ENCODE measurements at places on chromosomes 5 and 9.

- no peak for DNase-seq
These were observed 6.3 kb downstream of the TYRP1 start for GRCh38 chr9:12699529-12699928.

DNA sequence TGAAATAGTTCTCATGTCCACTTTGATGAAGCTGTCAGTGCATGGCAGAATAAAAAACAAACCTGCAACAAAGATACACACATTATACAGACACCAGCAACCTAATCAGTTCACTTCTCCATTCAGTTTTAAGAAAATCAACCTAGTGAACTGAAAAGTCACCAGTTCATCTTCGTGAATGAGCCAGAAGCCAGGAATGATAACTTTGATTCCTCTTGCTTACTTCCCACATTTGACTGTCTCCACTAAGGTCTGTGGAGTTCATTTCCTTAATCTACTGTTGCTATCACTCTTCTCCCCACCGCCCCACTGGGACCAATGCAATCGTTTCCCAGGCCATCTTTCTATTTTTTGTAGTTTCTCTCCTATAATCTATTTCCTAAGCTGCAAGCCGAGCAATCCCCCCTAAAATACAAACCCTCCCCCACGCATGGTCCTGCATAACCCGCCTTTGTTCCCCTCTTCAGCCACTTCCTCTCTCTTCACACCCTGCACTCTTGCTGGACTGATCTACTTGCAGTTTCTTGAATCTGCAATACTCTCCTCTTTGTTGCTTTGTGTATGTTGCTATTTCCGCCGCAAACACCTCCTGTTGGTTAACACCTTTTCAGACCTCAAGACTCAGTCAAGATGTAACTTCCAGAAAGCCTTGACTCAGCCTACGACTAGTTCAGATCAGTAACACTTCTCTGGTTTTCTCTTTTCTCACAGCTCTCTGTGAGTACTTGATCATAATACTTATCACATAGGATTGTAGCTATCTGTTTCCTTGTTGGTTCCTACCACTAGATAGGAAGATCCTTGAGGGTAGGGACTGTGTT lies 16.6 kb downstream of the STOM start:
- DNase-seq, result peak; percentile 72

- no peak for DNase-seq
These were observed 27.6 kb upstream of the CDKN2AIPNL start for GRCh38 chr5:134439210-134439654.

GRCh38 chr9:14308853-14309145 lies 5.1 kb downstream of the NFIB start:
- DNase-seq, result no peak

DNA sequence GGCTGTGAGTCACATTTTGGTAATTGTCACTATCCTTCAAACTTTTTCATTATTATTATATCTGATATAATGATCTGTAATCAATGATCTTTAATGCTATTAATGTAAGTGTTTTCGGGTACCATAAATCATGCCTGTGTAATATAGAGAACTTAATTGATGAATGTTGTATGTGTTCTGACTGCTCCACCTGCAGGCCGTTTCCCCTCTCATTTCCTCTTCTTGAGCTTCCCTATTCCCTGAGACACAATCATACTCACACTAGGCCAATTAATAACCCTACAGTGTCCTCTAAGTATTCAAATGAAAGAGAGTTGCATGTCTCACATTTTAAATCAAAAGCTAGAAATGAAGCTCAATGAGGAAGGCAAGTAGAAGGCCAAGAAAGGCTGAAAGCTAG lies 420.9 kb upstream of the SGCD start:
- DNase-seq, result no peak

- no peak for DNase-seq
These were observed 10.3 kb downstream of the LYSMD3 start for GRCh38 chr5:90519081-90519480.

GRCh38 chr5:83197326-83197967 lies 120.1 kb downstream of the XRCC4 start:
- no peak for DNase-seq

DNA sequence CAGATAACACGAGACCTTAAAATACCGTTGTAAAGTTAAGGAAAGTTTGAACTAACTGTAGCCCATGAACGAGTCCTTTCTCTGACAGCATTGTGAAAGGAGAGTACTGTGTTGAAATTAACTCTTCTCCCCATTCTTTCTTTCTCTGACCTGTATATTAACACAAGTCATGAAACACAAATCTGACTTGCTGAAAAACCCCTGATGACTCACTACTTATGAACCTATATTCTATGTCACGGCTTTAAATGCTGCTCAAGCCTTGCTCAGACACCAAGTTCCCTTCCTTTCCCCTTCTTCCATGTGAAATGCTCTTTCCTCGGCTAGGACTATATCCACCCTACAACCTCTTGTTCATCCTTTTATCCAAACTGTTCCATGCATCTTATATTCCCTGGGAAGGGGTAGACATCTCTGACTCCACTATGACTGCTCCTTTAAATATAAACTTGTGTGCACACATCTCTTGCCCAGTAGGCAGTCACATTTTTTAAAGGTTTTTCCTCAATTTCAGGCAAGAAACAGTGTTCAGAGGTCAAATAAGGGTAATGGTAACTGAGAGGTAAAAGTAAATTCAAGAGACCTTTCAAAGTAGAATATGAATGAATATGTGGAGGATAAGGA lies 142.9 kb downstream of the NFIB start:
- DNase-seq, result no peak

DNA sequence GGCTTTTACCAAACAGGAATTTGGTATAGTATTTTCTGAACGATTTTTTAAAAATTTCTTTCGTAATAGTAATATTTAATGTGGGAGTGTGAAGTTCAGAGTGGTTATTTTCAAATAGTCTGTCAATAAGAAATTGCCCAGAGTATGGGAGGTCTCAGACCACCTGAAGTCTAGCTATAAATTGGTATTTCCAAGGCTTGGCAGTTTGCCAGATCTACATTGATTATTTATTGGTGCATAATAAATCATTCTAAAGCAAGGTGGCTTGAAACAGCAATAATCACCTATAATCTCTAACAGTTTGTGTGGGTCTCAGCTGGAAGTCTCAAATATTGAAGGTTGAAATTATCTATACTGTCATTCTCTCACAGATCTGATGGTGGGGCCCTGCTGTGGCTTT lies 118.5 kb downstream of the PRR16 start:
- no peak for DNase-seq

GRCh38 chr5:57989378-57989777 lies 470.5 kb downstream of the PLK2 start:
- no peak for DNase-seq

DNA sequence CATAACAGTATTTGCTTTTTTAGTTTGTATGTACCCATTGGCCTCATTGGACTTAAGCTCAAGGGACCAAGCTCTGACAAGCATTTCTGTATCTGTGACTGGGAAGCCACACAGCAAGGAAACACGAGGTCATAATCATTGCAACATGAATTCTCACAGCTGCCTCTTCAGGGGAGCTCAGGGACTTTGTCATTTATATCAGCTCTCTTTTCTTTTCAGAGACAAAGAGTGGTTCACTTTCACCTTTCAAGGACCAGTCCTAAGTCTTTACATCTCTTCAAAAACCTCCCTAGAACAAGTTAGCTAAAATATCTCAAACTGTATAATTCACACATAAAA lies 58.6 kb downstream of the ADAMTS12 start:
- no peak for DNase-seq

GRCh38 chr5:100444961-100445360 lies 90.2 kb upstream of the FAM174A start:
- no peak for DNase-seq

DNA sequence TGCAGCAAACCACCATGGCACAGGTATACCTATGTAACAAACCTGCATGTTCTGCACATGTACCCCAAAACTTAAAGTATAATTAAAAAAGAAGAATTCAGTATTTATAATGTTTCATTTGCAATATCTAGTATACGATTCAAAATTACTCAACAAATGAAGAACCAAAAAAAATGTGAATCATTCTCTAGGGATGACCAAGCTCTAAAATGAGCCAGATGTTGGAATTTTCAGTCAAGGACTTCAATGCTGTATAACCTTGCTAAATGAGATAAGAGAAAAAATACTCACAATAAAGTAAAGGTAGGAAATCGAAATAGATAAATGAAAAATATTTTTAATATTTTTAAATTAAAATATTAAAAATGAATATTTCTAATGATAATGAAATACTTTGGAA lies 108.7 kb upstream of the ADRA1B start:
- DNase-seq, result no peak

DNA sequence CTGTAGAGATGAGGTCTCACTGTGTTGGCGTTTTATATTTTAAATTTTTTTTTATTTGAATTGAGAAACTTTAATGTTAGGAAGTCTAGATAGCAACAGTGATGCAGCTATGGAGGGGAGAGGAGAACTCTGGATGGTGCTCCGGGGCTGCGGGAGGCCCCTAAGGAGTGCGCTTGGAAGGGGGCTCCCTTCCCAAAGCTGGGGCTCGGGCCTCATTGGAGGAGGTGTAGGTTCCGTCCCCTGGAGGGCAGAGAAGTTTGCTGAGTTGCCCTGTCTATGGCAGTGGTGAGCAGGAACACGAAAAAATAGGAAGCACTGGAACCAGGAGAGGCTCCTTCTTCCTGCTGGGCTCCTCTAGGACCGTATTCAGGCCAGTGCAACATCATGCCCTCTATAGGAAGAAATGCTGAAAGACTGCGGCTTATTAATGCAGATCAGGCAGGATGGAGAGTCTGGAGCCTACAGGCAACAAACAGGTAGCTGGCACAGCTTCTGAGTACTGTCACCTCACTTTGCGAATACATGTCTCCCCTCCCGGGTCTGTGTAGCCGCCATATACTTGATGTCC lies 16.1 kb downstream of the AHRR start:
- no peak for DNase-seq

GRCh38 chr9:70010015-70010414 lies 33.6 kb upstream of the MAMDC2 start:
- no peak for DNase-seq

GRCh38 chr9:76297721-76298239 lies 96.4 kb downstream of the RFK start:
- no peak for DNase-seq

DNA sequence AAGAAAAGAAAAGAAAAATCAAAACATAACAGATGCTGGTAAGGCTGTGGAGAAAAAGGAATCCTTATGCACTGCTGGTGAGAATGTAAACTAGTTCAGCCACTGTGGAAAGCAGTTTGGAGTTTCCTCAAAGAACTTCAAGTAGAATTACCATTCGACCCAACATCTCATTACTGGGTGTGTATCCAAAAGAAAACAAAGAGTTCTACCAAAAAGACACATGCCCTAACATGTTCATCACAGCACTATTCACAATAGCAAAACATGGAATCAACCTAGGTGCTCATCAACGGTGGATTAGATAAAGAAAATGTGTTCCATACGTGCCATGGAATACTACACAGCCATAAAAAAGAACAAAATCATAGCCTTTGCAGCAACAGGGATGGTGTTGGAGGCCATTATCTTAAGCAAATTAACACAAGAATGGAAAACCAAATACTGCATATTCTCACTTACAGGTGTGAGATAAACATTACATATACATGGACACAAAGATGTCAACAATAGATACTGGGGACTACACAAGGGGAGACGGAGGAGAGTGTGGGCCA lies 63.4 kb downstream of the PDE6A start:
- no peak for DNase-seq

GRCh38 chr5:5006548-5006947 lies 133.6 kb upstream of the ADAMTS16 start:
- DNase-seq, result no peak

- DNase-seq, result peak; percentile 49
These were observed 8.6 kb downstream of the KLHL9 start for GRCh38 chr9:21326526-21327139.

DNA sequence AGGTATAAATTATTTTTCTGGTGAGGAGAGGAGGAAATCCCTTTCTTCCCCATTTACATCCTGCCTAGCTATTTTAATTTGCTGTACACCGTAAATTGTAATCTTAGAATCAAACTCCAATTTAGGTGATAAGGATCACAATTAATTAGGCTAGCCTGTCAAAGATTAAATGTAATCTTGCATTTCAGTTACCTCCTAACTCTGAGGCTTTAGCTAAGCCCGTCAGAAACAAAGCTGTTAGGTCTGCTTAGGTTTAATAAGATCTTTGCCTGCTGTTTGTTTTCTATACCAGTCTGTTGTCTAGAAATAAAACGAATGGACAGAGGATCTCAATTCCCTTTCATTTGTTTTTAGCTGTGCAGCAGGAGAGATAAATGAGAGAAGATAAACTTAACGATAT lies 51.5 kb downstream of the PIK3R1 start:
- DNase-seq, result no peak

DNA sequence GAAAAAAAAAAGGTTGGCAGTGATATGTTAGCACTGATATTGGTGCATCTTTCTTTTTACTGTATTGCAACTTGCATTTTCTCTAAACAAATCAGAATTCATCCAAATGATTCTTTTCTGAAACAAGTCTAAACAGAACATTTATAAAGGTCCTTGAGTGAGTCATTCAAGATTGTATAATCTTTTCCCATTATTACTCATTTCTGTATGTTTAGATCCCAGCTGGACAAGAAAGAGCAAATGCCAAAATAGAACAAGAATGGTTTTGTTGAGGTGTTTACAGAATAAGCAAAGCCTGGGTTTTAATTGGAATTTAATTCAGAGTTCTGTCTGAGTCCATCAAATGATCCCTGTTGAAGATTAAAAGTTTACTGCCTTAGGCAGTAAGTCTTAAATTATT lies 112.3 kb downstream of the VCAN start:
- DNase-seq, result no peak

- DNase-seq, result no peak
These were observed 143.7 kb upstream of the TNC start for GRCh38 chr9:115261656-115262081.

DNA sequence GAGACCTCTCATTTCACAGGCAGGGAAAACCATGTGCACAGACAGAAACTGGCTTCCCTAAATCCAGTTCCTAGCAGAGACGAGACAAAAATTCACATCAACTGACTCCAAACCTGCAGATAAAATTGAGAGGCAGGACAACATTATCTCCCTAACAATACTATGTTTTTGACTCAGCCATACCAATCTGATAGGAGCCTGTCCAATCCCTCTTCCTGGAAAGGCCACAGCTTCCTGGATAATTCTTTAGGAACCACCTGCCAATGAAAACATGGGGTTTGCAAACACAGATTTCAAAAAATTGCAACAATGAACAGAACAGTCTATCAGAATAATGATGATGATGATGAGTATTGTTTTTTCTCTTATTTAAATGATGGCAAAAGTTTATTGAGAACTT lies 22.4 kb downstream of the SH3TC2 start:
- DNase-seq, result no peak

- no peak for DNase-seq
These were observed 23.5 kb upstream of the FAM120AOS start for GRCh38 chr9:93476924-93477323.

DNA sequence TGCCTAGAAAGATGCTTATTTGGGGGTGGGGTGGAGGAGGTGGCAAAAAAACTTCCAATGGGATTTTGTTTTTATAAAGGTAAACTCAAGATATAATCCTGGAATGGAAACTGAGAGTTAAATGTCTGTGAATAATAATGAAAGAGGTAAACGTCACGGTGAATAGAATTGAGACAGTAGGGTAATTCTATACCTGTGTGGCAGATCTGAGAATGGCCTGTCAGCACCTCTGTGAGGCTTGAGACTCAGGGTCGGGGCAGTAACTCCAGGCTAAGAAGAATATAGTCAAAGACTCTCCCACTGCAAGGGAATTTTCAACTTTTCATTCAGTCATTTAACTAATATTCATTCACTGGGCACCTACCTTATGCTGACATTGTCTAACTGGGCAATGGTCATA lies 581.2 kb upstream of the ZNF608 start:
- DNase-seq, result no peak

GRCh38 chr9:125749951-125750626 lies 2.9 kb downstream of the PBX3 start:
- DNase-seq, result no peak

GRCh38 chr5:6177926-6178325 lies 200.4 kb downstream of the MED10 start:
- DNase-seq, result no peak

All from GM10248 (cell line).